Activated naive CD8-positive, alpha-beta T cell treated with anti-CD3 and anti-CD28 coated beads, Interleukin-2, amount 50 U/mL, for 16 hours (primary cell): ENCODE measurements at places on chromosomes 16 and 17.
A peak's percentile ranks its signal among the peaks of the same experiment; 100 is the strongest.

GRCh38 chr17:50129353-50129727 lies 620 bp downstream of the SAMD14 start:
- DNase-seq = no peak

DNA sequence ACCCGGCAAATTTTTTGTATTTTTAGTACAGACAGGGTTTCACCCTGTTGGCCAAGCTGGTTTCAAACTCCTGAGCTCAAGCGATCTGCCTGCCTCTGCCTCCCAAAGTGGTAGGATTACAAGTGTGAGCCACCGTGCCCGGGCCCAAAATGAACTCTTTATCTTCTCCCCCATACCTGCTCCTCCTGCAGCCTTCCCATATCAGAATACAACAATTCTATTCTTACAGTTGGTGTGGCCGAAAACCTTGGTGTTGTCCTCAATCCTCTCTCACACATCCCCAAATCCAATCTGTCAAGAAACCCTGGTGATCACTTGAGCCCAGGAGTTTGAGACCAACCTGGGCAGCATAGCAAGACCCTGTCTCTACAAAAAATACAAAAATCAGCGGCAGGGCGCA lies 19.5 kb upstream of the SPN start:
- no peak for DNase-seq

DNA sequence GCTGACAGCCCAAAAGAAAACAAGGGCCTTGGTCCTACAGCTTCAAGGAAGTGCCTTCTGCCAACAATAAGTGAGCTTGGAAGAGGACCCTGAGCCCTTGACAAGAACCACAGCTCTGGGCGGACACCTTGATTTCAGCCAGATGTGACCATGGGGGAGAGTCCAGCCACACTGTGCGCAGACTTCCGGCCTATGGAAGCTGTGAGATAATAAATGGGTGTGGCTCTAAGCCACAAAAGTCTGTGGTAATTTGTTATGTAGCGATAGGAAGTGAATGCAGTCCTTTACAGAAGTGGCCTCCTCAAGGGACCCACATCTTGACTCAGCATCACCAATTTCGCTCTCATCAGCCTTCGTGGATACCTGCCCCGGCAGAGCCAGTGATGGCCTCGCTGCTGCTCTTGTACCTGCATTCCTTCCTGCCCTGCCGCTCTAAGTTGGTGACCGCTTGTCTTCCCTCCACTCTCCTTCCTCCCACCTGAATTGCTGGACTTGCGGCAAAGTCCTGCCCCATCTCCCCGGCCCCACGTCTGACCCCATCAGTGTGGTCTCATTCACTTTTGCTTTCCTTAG lies 29.3 kb downstream of the PRSS54 start:
- DNase-seq = no peak

DNA sequence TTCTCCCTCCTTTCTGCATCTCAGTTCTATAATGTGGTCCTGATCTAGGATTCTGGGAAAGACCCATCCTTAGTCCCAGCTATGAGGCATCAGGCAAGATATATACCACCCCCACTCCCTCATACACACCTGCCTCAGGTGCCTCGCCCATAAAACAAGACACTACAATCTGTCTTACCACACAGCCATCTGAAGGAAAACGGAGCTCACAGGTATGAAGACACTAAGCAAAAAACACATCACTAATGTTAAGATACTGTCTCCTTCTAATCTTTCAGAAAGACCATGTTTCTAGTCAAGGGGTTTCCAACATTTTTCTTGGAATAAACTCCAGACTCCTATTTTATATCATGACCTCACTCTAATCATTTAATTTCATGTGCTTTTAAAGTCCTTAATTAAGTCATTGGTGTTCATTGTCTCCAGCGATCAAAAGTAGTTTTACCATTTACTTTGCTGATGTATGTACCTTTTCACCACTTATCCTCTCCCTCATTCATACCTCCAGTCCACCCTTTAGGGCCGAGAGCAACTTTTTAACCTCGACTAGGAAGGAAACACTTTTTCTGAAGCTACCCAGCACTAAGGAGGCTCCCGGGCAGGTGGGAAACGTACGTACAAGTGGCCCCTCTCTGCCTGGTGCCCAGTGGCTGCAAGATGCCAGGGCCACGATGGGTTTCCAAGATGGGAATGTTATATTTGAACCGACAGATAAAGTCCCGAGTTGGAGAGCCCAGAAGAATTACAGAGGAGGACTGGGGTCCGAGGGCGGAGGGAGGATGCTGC lies 979 bp downstream of the MAP3K14 start:
- no peak for DNase-seq

GRCh38 chr16:8623634-8624033 lies 2.1 kb downstream of the METTL22 start:
- no peak for DNase-seq

- no peak for DNase-seq
Measured at GRCh38 chr17:35780950-35781349, 14.5 kb downstream of the MMP28 start.

GRCh38 chr16:50941681-50942080 lies 199.8 kb downstream of the CYLD start:
- no peak for DNase-seq

- DNase-seq = peak; percentile 21
Measured at GRCh38 chr17:57988301-57989250, 522 bp upstream of the VEZF1 start.

DNA sequence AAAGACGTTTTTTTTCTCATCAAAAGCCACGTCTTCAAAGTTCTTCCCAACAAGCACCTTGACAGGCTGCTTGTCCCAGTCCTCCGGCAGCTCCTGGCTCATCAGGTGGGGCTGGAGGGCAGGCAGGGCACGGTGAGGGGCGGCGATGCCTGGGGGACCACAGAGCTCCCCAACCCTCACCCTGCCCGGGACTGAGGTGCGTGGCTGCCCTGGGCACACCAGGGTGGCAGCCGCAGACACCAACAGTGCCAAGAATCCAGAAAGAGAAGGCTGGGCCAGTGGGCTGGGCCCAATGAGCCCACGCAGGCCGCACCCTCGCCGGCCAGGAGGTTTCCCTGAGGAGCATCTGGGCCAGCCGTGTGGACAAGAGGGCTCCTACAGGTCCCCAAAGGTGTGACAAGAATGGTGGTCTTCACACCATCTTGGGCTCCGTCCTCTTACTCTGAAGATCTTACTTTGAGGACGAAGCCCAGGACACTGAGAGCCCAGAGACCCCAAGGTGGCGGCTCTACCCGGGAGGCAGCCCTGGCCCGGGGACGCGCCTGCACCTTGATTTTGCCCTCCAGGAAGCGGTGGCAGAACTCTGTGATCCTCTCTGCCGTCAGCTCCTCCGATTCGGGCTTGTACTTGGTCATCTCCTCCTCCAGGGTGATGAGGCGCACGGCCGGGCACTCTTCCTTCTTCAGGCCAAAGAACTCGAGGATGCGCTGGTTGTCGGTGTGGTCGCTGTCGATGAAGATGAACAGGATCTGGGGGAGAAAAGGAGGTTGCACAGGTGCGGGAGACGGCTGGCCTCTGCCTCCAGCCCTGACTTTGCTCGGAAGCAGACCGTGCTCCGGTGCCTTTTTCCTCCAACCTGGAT lies 11.3 kb upstream of the PPP1R27 start:
- no peak for DNase-seq

DNA sequence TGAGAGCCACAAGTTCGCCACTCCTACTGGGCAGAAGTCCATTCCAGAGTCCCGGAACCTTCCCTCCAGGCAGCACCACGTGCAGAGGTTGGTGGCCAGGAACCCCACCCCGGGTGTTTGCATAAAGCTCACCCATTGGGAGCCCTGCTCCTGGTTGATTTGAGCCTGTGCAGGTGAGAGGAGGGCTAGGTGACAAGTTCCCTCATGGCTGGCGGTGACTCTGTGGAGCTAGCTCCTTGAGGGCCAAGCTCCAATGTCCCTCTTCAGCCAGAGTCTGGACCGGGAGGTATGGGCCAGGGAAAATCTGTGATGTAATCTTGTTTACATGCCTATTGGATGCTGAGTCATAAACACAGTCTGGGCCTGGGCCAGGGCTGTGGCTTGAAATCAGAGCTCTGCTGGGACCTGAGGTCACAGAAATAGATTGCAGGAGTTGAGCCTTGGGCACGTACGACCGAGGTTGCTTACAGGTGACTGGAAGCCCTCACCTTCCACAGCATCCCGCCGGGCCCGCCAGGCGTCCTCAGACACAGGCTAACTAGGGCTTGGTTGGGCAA lies 118.9 kb downstream of the AATF start:
- DNase-seq = no peak

DNA sequence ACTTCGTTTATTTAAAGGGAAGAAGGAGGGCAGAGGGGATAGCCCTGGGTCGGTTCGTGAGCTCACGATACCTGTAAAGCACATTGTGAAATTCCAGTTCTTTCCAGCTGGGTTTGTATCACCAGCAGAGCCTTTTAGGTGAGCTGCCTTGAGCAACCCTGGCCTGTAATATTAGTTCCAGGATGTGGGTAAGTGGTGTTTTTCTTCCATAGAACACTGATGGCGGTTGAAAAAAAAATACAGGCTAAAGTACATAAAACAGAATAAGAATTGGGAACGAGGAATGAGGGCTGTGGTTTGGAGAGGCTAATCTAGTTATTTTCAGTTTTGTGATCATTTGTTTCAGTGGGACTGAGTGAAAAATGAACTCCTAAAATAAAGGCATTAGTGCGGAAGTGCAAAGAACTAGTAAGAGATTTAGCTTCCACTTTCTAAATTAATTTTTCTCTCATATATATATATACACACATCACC lies 20.6 kb downstream of the HS3ST3B1 start:
- DNase-seq = no peak

DNA sequence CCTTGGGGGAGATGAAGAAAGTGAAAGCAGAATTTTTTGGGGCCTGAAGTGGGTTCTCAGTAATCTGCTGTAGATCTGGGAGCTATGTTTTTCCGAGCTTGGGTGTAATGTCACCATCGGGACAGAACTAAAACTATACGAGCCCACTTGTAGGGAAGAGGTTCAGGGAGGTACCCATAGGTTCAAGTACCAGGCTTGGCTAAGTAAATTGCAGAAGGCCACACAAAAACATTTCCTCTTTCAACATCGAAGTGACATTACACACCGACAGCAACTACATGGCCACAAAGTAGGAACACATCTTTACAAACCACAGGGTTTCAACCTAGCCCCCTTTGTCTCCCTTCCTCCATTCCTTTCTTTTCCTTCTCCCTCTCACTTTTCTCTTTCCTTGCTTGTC lies 10.2 kb upstream of the ASIC2 start:
- DNase-seq = no peak

DNA sequence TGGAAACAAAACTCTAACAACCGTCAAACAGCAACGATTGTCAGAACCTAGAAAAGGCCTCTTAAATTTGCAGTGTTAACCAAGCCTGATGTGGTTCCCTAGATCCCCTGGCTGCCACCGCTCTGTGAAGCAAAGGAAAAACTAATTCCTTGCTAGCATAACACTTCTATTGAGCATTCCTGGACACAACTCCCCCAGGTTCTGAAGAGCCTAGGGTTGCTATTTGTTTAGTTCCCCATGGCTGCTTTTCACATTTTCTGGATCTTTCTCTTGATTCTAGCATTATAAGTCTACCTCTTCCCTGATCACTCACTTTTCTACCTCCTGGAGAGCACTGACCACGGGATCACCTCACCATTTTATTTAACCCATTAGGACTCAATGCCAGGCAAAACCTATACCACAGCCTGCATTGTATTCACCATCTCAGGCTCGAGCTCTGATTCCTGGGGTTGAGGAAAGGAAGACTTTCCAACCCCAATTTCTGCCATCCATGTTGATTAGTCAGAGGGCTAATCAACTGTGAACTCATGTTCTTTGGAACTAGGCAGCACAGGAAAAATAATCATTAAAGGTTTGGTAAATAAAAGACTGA lies 692 bp upstream of the KCNJ16 start:
- no peak for DNase-seq

DNA sequence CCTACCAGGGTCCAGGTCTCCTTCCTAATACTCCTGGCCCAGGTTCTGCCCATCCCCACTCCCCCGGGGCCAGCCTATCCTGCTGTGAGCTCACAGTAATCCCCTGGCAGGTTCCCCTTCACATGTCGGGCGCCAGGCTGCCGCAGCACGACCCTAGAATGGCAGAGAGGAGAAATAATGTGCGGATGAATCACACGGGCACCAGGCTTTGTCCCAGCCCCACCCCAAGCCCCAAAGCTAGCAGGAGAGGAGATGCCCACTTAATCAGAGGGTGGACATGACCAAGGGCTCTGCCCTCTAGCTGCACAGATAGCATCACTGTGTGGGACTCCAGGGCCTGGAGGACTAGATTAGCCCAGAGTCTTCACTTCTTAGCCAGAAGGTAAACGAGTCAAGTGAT lies 39.5 kb downstream of the ST3GAL2 start:
- DNase-seq = no peak

- no peak for DNase-seq
Measured at GRCh38 chr17:79830303-79830702, 8.9 kb downstream of the CBX4 start.

- DNase-seq = no peak
Measured at GRCh38 chr17:42779304-42779935, 990 bp upstream of the WNK4 start.

DNA sequence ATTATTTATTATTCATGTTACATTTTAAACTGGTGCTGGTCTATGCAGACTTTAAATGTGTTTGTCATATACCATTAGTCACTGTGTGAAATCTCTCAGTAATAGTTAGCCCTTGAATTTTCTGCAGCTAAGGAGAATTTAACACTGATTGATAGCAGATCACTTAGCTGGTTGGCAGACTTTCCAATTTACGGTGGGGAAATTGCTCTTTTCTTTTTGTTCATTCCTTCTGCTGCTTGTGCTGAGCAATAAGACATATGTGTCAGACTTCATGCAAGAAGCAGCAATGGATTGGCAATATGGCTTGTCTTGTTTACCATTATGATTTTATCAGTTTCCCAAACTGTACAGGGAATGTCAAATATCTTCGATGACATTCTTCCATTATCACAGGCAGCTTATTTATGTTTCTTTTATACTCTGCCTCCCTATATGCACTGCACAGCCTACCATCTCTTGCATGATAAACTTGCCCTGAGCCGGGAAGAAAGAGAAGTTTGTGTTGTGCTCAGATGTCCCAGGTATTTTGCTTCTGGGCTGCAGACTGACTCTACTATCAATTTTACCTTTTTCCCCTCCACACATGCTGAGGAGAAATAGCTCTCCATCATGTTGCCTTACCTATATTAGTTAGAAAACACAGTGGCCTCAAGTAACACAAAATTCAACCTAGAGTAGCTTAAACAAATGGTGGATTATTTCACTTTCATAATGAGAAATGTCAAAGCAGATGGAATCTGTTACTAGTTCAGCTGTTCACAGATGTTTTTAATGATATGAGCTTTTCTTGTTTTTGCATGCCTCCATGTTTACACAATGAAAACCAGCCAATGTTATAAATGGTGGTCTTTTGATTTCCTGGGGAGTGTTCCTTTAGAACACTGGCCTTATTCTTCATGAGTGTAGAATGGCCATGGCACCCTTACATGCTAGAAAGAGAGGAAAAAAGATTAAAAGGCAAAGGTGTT lies 968.1 kb upstream of the GOT2 start:
- DNase-seq = no peak

- DNase-seq = no peak
Measured at GRCh38 chr17:2975469-2975958, 87.9 kb downstream of the OR1D5 start.

- no peak for DNase-seq
Measured at GRCh38 chr16:12788758-12789157, 14.9 kb downstream of the CPPED1 start.
